Fibroblast of the aortic adventitia (primary cell): ENCODE measurements at places on chromosomes 2 and 18. TPM values are rescaled to one million over a fixed set of nuclear protein-coding genes. Genes with fewer than 3 reads are reported as not detected.

- no peak for DNase-seq
Observed at GRCh38 chr2:161131074-161131680, 29.1 kb upstream of the TANK start.

GRCh38 chr2:150555611-150556356, 68.3 kb upstream of the RND3 start:
- no peak for DNase-seq

DNA sequence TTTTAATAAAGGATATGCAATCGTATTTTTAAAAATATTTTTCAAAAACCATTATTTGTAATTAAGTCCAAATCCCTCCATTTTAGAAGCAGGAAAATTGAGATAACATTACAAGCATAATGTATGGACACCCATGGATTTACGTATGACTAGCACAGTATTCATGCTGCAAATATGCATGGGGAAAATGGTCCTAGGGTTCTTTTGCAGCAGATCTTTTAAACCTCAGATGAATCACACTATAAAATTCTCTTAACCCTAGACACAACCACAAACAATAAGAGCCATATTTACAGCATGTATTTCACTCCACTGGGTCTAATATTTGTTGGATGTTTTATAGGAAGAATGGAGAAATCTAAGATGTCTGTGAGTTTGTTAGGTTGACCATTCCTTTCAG, 453.4 kb downstream of the TGIF1 start:
- peak; percentile 83 for DNase-seq

Gene NYAP2
- not detected in 2 replicates for total RNA-seq

- no peak for DNase-seq
Observed at GRCh38 chr2:150107816-150108215, 379.7 kb downstream of the RND3 start.

Gene FIGN
- total RNA-seq, result 2.5 and 4.1 TPM in 2 replicates

DNA sequence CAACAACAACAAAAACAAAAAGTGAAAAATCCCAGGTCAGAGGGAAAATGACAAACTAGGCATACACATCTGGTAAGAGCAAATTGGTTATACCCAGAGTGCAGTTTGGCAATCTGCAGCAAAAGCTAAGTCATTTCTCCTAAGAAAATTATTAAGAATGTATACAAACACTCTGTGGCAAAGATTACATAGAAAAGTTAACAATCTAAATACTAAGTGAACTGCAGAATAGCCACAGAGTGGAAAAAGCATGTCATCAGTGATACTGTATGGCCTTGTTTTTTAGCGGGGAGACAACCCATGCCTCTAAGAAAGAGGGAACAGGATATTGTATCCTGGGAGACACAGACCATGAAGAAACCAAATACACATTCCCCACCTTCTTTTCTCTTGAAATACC, 136.0 kb upstream of the ITGB6 start:
- peak; percentile 48 for DNase-seq

GRCh38 chr2:42792087-42792582, 248 bp downstream of the HAAO start:
- no peak for DNase-seq

Gene IL36RN
- total RNA-seq, result not detected in 2 replicates

- DNase-seq, result no peak
Observed at GRCh38 chr2:195505701-195506100, 151.3 kb upstream of the SLC39A10 start.

- DNase-seq, result no peak
Observed at GRCh38 chr2:100983201-100983600, 18.9 kb upstream of the RPL31 start.

DNA sequence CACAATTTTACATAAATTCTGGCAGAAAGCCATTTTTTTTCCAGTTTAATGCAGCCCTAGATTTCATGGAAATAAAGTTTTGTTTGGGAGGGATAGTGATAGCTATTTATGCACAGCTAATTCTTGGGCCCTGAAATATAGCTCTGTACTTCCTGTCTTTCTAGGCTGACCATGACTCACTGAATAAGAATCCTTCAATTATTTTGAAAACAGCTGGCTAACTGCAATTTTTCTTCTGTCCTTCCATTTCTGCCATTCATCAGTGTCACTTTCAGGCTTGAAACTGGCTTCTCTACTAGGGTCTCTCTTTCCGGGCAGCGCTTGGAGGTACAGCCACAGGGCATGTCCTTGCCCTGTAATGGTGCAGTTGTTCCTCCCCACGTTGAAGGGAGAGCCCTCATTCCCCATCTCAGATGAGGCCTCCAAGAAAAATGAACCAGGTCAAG, 97.1 kb upstream of the TMEM178A start:
- DNase-seq, result peak; percentile 89

GRCh38 chr18:23281626-23282436, 146.5 kb downstream of the CABLES1 start:
- no peak for DNase-seq

Gene ZNF892
- 4.9 and 7.3 TPM in 2 replicates for total RNA-seq

GRCh38 chr2:17163638-17164037, 354.6 kb downstream of the RAD51AP2 start:
- no peak for DNase-seq

Gene SH3RF3
- total RNA-seq, result 2.1 and 8.4 TPM in 2 replicates

DNA sequence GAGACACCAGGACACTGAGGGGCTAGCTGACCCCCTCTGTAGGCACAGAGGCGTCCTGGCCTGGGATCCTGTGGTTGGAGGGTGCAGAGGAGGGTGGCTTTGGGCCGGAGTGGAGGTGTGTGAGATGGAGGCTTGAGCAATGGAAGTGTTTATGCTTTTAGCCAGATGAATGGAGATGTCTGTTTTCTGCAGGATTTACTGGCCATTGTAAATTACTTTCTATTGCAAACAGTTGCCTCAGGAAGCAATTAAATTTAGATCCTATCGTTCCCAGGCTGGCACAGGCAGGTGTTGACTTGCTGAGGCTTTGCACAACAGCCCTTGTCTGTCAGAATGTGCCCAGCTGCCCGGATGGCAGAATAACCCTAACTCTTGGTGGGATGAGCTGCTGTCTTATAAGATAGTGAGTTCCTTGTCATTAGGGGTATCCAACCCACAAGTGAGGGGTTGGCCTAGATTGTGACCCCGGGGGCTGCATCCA, 1.8 kb upstream of the ARID5A start:
- no peak for DNase-seq

- no peak for DNase-seq
Observed at GRCh38 chr2:105567996-105568494, 169.2 kb upstream of the FHL2 start.
